ENCODE measurements at places on chromosomes 2 and 18.
A peak's percentile ranks its signal among the peaks of the same experiment; 100 is the strongest.

GRCh38 chr2:173940208-173941020, 24.8 kb downstream of the SP3 start:
- DNase-seq = no peak

DNA sequence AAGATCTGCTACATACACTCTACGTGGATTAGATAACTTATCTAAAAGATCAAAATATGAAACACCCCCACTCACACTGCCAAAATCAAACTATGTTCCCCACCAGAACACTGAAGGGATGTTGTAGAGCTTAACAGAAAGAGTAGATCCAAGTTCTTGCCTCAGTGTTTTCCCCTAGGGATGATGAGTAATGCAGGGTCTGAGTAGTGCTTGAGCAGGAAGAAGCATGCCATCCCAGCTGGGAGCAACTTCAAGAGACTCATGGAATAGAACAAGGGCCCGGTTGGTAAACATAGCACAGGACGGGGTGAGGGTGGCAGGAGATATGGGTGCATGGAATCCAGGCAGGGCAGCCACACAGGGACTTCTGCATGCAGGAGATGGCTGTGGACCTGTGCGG, 74.3 kb downstream of the SNTG2 start:
- peak; percentile 23 for DNase-seq

GRCh38 chr2:206873423-206873822, 65.9 kb upstream of the CPO start:
- DNase-seq = no peak

GRCh38 chr2:59912042-59912441, 641.4 kb downstream of the BCL11A start:
- DNase-seq = no peak

- DNase-seq = peak; percentile 69
These were observed 146.7 kb upstream of the L3MBTL4 start for GRCh38 chr18:6561420-6561861.

- DNase-seq = no peak
These were observed 90.7 kb downstream of the NCKAP5 start for GRCh38 chr2:133477616-133477990.

DNA sequence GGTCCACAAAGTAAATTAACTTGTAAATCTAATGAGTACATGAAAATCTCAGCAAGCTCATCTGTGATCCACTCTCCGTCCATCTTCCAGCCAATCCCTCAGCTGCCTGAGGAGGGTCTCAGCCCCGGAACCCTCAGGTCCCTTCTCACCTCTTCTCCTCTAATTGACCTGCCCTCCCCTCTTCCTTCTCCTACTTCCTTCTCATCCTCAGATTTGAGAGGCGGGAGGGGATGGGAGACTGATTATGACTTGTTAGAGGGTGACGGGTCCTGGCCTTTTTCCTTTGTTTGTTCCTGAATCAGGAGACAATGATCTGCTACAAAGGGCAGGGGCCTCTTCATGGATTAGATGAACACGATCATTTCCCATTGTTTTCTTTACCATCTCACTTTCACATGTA, 80.1 kb downstream of the CYBRD1 start:
- no peak for DNase-seq

- no peak for DNase-seq
These were observed 4.5 kb downstream of the TEX261 start for GRCh38 chr2:70990216-70990615.

GRCh38 chr2:129766374-129766993, 213.0 kb upstream of the RAB6C start:
- DNase-seq = no peak

DNA sequence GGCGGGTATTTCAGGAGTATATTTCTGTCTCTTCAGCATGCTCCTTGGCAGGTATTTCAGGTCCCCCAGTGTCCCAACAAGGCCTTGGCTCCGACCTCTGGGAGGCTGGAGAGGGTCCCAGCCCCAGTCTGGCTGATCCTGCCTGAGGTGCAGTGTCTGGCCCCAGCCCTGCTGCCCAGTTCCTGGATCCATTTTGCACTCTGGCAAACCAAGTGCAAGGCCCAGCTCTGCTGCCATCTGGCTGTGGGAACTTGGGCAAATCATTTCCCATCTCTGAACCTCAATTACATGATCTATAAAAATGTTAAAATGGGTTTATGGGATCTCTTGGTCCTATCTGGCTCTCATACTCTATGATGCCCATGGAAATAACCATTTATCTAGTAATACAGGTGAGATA, 63.6 kb downstream of the ZBTB7C start:
- DNase-seq = peak; percentile 33

- peak; percentile 63 for DNase-seq
These were observed 13.2 kb upstream of the MYO1B start for GRCh38 chr2:191231995-191232394.

- no peak for DNase-seq
These were observed 557.1 kb downstream of the TNS1 start for GRCh38 chr2:217445723-217446122.

All from fibroblast of pulmonary artery (primary cell).